ENCODE measurements at places on chromosomes 7 and 10.

GRCh38 chr7:49802600-49802999 lies 29.2 kb downstream of the VWC2 start:
- no peak for DNase-seq

GRCh38 chr7:69204943-69205342 lies 393.3 kb upstream of the AUTS2 start:
- no peak for DNase-seq

- no peak for DNase-seq
Observed at GRCh38 chr10:3072641-3073360, 5.5 kb downstream of the PFKP start.

- no peak for DNase-seq
Observed at GRCh38 chr7:126637538-126637937, 615.2 kb downstream of the GRM8 start.

- no peak for DNase-seq
Observed at GRCh38 chr7:65923316-65923715, 50.4 kb downstream of the VKORC1L1 start.

DNA sequence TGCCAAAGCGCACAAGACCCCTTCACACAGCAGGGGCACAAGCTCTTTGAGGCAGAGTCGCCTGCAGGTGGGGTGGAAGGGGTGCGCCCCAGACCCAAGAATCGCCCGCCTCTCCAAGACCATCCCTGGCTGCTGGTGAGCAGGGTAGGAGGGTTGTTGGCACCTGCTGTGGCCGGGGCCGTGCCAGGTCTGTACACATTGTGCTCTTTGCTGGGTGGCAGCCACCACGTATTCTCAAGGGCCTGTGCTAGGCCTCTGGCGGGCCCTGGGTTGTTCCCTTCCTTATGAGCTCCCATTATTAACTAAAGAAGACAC lies 84.4 kb downstream of the LHPP start:
- no peak for DNase-seq

DNA sequence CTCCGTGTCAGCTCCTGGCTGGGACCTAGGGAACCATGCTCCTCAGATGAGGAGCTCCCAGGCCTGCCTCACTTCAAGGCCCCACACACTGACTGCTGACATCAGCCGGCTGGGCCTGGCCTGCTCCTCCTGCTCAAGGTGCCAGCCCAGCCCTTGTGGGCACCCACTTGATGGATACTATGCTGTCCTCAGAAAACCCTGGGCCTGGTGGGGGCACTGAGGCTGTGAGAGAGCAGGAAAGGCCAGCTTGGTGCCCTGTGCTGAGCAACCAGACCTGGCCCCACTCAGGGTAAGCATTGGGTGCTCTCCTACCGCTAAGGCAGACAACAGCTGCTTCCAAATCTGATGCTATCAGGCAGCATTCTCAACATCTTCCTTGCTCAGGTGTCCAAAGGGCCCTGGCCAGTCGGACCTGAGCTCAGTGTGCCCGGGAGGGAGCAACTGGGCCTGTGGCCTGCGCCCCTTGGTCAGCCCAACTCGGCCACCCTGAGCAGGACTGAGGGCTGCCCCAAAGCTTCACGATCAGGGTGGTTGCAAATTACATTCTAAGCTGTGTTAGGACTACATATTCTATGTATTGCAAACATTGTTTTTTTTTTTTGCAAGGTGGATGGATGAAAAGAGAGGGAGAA lies 21.9 kb upstream of the ANTXRL start:
- no peak for DNase-seq

GRCh38 chr7:69020536-69020935 lies 577.7 kb upstream of the AUTS2 start:
- DNase-seq = no peak

DNA sequence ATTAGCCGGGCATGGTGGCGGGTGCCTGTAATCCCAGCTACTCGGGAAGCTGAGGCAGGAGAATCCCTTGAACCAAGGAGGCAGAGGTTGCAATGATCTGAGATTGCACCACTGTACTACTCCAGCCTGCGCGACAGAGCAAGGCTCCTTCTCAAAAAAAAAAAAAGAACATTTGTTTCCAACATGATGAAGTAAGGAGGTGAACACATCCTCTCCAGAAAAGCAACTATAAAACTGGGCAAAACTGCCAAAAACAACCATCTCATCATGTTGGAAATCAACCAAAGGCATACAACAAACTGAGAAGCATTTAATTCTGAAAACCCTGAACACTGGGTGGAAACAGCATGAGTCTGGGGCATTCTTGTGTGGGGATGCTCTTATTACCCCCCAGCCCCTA lies 14.3 kb downstream of the PRTFDC1 start:
- no peak for DNase-seq

GRCh38 chr7:30654296-30655090 lies 27.8 kb downstream of the CRHR2 start:
- DNase-seq = no peak

DNA sequence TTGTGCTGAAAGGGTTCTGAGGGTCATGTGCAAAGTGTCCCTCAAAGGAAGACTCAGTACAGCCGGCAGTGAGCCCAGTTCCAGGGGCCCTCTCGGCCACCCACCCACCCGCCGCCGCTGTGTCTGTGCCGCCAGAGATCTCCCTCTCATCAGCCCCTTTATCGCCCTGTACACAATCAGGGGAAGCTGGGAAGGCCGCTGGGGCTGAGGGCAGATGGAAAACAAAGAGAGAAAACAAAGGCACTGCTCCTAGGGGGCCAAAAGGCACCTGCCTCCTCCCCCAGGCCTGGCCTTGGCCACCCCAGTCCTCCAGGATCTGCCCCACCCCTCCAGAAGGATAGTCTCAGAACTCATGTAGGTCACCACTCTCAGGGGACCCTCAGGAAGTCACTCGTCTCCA lies 67.0 kb downstream of the ZMIZ1 start:
- DNase-seq = no peak

DNA sequence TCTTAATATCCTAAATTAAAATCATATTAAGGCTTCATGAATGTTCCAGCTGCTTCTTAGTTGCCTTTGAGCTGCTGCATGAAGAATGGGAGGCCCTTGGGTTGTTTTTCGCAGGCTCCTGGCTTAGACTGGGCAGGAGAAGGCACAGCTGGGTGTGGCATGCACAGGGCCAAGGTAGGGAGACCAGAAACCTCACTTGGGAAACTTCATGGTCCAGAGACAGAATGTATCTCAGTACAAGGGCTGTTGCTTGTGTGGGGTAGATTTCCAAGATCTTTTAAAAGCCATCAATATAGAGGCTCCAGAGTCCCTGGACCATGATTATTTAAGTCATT lies 49.9 kb downstream of the BUB3 start:
- no peak for DNase-seq

- no peak for DNase-seq
Observed at GRCh38 chr7:76998285-76998589, 33.9 kb downstream of the SPDYE17 start.

- DNase-seq = no peak
Observed at GRCh38 chr10:112005044-112005443, 178.5 kb downstream of the GPAM start.

DNA sequence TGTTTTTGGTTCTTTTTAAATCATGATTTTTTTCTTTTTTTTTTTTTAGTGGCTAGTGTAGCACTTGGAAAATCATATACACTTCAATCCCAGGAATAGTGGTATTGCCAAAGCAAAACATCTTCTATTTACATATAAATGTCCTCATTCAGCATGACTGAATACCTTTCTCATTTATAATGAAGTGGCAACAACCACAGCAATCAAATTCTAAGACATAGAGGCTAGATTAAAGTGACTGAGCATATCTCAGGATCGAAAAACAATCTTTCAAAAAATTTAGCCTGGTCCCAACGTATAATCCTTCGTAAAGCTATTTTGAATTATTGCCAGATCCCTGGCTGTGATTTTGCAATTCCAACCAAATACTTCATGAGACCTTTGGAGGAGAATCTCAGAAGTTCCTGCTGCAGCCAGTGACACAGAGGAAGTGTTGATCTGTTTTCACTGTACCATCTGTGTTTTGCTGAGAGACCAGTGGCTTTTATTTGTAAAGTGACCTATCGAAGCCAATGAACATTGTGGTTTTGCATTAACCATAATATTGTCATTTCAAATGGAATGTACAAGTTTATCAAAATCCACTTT lies 29.8 kb upstream of the SP8 start:
- DNase-seq = no peak

GRCh38 chr10:1739751-1740150 lies 2.4 kb upstream of the ADARB2 start:
- no peak for DNase-seq

DNA sequence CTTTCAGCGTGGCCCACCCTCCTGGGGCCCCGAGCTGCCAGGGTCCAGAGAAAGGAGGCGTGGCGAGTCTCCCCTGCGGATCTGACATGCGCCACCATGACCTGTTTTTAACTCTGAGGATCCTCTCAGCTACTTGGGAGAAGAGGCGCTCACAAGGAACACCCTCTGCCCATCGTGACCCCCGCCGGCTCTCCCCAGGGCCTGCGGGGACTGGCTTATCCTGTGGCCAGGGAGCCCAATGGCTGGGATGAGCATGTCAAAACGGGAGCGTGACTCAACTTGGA lies 93.7 kb downstream of the EBF3 start:
- no peak for DNase-seq

- DNase-seq = no peak
Observed at GRCh38 chr10:23253780-23254179, 61.7 kb downstream of the PTF1A start.

DNA sequence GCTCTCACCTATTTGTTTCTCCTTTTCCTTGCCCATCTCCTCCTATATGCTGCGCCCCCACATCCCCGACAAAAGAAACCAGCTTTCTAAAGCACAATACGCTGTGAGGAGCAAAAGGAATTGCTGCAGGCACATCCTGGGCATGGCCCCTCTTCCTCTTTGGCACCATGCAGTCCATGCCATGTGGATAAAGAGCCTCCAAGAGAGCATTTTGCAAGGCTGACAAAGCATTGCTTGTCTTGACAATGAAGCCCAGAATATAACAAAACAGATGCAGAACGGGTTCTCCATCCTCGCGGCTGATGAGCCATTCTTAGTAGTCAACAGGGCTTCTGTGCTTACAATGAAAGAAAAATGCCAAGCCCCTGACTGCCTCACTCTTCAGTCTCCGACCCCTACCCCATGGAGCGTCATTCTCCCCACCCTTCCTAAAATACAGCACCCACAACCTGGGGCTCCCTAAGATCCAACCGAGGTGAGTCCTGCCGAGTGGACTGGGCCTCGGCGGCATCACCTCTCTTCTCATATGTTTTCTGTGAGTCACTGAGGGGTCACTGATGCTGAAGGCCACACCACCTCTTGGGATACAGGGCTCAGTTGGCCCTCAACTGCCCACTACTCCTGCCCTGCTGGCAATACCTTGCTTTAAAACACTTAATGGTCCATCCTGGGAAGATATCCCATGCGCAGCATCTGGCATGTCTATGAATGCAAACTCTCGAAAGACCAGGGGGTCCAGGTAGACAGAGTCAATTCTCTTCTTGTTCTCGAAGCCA lies 47.5 kb downstream of the GSDME start:
- no peak for DNase-seq

GRCh38 chr10:44662051-44662450 lies 249.1 kb upstream of the TMEM72 start:
- no peak for DNase-seq

GRCh38 chr10:127526161-127526560 lies 22.9 kb upstream of the NPS start:
- DNase-seq = no peak

GRCh38 chr7:31852462-31852861 lies 165.4 kb downstream of the PPP1R17 start:
- no peak for DNase-seq

GRCh38 chr7:151138153-151138851 lies 29.2 kb downstream of the GBX1 start:
- no peak for DNase-seq

DNA sequence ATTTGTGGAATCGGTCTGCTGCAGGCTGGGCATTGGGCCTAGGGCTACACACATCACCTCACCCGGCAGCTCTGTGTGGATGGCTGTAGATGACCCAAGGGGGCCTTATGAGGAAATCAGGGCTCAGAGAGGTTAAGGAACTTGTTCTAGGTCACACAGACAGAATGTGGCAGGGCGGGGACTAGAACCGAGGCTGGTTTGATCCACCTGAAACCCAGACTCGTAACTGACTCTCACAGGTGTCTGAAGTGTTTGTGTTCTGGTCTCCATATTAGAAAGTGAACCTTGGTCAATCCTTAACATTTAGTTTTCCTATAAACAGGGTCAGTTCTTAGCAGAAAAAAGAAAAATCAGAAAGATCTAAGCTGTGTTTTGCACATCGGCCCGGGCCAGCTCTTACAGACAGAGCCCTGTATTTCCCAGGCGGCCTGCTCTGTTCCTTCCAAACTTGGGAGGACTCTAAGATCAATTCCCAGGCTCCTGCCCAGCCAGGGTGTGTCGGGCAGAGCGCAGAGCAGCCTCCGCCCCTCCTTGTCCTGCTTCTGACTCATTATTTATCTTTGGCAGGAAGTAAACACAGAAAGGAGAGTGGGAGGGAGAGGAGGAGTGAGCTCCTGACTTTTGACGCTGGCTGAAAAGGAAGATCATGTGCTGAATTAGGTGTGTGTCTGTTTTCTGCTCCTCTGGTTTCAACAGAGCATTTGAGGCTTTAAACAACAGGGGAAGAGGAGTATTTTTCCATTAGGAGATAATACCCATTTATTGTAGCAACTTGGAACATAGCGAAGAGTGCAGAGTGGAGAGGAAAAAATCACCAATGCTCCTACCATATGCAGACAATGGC lies 74.1 kb downstream of the TACC2 start:
- DNase-seq = peak; percentile 79

DNA sequence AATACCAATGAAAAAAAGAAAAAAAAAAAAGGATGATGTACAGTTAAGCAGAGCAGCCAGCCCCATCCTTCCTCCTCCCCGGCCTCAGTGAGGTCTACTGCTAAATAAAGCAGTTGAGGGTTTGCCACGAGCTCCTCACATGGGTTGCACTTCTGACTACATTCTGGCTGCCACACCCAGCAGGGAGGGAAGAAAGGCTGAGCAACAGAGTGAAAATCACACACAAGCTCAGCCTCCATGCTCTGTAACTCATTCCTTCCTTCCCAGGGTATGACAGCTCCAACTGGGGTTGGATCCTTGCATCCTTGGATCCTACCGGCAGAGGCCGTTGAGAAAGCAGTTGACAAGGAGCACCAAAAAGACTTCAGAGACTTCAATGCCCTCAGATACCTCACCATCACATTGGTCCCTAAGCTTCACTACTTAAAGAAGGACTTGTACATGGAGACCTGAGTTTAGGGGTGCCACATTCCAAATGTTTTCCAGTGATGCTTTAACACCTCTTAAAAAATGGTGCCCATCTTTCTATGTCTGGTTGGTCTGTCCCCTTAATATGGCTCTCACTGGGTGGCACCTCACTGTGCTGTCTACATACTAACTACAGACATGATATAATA lies 52.9 kb upstream of the PIK3CG start:
- DNase-seq = peak; percentile 89

DNA sequence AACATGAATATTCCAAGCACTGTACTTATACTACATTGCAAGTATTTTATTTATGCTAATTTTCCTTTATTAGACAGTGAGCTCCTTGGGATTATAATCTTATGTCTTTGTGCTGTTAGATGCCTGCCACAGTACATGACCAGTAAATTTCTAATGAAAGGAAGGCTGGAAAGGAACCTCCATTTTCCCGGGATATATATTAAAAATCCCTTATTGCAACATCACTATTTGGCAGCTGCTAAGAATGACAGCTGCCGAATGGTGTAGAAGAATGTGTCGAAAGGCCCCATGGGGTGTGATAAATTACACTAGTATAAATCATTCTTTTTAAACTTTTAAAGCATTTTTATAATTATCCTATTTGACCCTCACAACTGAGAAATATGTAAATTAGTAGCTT lies 59.1 kb downstream of the TFAM start:
- no peak for DNase-seq

- no peak for DNase-seq
Observed at GRCh38 chr10:938941-939678, 7.6 kb upstream of the LARP4B start.

- no peak for DNase-seq
Observed at GRCh38 chr10:130999376-131000202, 311.9 kb downstream of the TCERG1L start.

Data from suppressor macrophage (primary cell).